ENCODE measurements at places on chromosomes 3 and 15.

DNA sequence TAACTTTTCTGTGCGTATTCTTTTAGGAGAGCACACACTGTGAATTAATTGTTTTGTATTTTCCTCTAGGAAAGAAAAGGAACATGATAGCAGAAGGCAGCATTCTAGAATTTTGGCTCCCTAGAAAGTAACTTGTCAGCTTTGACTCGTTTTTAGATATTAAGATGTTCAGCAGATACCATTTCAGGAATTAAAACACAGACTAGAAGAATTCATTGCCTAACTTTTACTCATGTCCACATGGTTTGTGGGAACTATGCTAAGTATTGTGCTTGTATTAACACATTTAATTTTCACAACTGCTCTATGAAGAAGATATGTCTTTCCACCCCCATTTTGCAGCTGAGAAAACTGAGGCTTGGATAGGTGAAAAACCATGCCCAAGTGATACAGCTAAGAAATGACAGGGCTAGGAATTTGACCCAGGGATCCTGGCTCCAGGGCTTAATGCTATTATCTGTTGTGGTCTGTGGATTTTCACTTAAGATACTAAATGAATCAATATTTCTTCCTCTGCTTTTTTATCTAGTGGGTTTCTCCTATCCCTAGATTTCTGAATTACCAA lies 128.8 kb downstream of the MITF start:
- no peak for DNase-seq

- no peak for DNase-seq
Observed at GRCh38 chr3:279325-279724, 82.8 kb downstream of the CHL1 start.

DNA sequence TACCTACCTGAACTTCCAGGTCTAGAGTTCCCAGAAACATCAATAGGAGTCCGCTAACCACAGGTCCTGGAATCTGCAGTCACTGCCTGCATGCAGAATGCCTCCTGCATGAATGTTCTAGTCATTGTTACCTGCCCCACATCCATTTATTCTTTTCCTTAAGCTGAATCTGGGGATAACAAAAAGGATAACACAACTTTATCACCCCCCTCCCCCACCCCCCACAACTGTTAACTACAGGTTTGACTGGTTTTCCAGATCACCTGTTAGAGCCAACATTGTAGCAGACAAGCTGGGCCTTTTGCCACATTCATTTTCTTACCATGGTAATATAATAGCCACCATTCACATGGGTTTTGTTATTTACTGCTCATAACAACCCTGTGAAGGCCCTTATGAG lies 4.6 kb upstream of the CTSH start:
- no peak for DNase-seq

DNA sequence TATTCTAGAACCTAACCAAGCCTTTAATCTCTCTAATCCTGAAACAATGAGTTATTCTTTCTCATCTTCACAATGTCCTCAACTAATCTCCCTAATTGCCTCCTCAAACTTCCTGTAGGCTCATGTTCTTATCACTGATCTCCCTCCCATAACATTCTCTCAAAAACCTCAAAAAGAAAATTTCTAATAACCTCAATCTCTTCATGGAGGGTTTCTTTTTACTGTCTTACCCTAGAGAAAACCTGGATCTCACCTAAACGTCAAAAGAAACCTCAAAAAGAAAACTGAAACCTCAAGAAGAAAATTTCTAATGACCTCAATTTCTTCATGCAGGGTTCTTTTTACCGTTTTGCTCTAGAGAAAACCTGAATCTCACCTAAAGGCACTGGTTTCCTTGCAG lies 150.2 kb downstream of the GSK3B start:
- DNase-seq, result no peak

GRCh38 chr15:72787526-72787925 lies 4.0 kb upstream of the ADPGK start:
- DNase-seq, result no peak

GRCh38 chr3:30964612-30965011 lies 70.2 kb upstream of the GADL1 start:
- DNase-seq, result no peak

- no peak for DNase-seq
Observed at GRCh38 chr15:75234191-75234810, 23.8 kb upstream of the GOLGA6C start.

- no peak for DNase-seq
Observed at GRCh38 chr3:196175722-196176121, 35.5 kb downstream of the ZDHHC19 start.

- DNase-seq, result no peak
Observed at GRCh38 chr3:123723522-123724168, 138.8 kb upstream of the HACD2 start.

GRCh38 chr3:69560116-69560515 lies 174.2 kb upstream of the FRMD4B start:
- DNase-seq, result no peak

- DNase-seq, result no peak
Observed at GRCh38 chr3:179768080-179768479, 115.2 kb downstream of the USP13 start.

- DNase-seq, result no peak
Observed at GRCh38 chr3:39327053-39327745, 2.3 kb upstream of the CCR8 start.

DNA sequence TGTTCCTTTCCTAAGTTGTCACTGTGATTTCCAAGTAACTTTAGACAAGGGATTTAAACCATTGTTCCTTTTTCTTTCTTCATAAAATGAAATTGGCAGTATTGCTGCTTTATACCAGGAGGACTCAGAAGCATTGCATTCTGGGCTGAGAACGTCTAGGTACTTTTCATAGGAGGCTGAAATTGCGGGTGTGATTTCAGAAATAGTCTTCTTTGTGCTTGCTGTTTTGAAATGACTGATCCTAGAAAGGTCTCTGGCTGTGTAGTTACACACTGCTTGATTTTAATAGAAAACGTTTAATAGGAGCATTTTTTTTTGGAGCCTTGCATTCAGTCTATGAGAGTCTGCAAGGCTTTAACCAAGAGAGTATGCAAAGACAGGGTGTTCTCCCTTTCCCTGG lies 56.3 kb downstream of the PPM1L start:
- no peak for DNase-seq

DNA sequence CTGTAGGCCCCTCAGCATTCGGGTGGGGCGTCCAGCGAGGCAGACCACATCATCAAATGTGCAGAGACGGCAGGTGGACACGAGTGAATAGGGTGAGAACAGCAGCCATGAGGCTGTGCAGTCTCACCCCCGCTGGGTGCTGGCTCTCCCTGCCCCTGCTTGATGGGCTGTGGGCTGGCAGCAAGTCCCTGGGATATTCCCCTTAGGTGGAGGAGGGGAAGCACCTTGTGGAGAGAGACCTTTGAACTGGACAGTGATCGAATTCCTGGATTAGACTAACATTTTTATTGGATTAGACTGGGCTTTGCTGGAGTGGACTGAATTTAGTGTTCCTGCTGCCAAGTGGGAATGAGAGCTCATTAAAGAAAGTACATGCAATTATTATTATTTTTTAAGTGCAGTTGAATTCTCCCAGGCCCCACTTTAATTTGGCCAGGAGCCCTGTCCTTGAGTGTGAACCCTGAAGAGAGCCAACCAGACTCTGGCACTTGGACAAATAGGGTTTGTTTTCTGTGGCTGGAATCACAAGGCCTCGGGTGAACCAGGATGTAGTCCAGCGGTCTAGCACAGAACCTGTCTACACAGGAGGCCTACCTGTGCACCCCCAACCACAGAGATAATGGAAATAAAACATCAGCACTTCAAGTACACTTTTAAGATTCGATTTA lies 193.1 kb downstream of the ABHD5 start:
- DNase-seq, result no peak

- no peak for DNase-seq
Observed at GRCh38 chr3:73727854-73728253, 103.1 kb upstream of the PDZRN3 start.

DNA sequence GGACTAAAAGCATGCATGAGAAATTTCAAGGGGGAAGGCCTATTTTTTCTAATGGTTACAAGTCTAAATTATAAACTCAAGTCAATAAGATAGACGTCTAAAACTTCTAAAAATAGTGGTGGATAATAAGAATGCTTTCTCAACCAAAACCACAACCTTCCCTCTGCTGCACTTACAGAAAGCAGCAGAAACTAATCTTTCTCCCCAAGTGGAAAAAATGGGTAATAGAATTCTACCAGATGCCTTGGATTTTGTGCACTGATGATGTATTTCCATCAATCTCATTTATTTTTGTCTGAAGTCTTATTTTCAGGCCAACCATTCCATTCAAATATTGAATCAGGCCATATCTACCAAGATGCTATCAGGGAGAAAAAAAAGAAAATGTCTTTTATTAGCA lies 344.7 kb downstream of the NEK10 start:
- no peak for DNase-seq

- DNase-seq, result no peak
Observed at GRCh38 chr3:54878145-54878544, 49.7 kb downstream of the LRTM1 start.

DNA sequence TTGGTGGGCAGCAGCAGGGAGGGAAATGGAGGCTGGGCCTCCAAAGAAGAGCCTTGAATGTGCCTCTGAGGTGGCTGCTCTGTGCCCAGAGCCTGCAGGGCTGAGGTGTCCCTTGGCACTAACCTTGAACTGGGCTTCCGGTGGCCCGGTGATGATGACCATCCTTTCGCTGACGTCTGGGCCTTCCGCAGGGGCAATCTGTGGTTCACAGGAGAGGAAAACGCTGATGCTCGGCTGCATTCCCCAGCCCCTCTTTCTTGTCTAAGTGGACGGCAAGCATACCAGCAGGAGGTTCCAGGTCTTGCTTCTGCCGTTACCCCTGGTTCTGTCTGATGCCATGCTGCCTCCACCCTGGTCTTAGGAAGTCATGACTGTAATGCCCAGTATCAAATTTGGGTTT lies 65.9 kb downstream of the SENP2 start:
- no peak for DNase-seq

DNA sequence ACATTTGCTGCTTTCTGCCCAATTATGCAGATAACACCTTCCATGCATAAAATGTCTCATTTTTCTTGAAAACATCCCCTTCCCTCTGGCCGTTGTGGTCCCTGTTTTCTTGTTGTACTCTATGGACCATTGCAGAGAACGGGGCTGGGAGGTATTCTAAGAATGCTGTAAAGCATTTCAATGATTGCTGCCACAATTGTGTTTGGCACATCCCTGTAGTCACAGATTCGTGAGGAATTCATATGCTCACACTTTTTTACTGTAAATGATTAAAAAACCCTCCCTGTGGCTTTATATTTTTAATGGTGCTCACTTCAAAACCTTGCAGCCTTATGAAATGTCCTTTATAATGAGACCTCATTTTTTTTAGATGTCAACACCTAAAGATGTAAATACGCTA lies 207.2 kb upstream of the GBE1 start:
- DNase-seq, result no peak

- no peak for DNase-seq
Observed at GRCh38 chr3:47583320-47584075, 4.8 kb upstream of the CSPG5 start.

DNA sequence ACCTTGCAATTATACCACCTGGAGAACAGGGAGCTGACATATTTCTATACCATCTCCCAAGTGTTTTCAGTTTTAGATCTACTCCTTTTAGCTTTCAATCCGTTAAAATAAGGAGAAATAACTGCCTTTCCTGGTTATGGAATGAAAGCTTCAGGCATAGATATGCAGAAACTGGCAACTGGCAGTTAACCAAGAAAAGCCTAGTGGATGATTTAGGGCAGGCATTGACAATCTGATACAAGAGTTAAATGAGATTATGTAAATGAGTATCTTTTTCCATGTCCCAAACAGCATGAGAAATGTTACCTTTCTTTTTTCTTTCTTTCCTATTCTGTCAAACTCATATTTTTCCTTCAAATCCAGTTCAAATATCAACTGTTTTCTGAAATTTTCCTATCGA lies 689.1 kb upstream of the DPPA4 start:
- no peak for DNase-seq

- no peak for DNase-seq
Observed at GRCh38 chr3:8657804-8658305, 13.3 kb upstream of the SSUH2 start.

- no peak for DNase-seq
Observed at GRCh38 chr3:181703601-181704420, 7.9 kb upstream of the SOX2 start.

DNA sequence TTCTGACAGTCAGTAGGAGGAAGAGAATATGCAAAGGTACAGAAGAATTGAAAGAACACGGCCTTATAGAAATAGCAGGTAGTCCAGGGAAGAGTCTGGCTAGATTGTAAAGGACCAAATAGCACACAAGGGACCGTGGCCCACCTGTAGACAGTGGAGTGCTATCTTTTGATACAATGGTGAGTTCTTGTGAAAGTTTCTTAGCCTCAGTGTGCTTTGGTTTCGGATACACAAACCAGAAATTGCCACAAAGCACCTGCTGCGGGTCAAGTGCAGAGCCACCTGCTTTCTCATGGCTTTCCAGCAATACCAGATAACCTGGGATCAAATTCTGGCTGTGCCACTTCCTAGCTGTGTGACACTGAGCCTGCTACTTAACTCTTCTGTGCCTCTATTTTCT lies 36.6 kb upstream of the TUBGCP5 start:
- no peak for DNase-seq

DNA sequence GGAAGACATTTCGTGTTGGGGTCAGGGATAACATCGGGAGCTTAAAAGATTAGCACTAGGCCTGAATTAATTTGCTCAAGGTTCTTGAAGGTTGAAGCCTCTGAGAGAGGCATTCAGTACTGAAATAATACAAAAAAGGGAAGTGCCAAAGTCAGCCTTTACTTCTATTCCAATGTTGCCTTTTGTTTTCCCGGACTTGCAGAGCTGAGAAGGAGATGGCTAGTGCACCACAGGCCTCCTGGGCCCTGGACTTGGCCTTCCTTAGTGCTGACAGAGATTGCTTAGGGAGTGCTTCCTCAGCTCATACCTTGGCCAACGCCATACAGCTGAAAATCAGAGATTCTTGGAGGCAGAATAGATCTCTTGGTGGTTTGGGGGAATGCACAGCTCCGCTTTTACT lies 333.6 kb upstream of the TBL1XR1 start:
- DNase-seq, result no peak

DNA sequence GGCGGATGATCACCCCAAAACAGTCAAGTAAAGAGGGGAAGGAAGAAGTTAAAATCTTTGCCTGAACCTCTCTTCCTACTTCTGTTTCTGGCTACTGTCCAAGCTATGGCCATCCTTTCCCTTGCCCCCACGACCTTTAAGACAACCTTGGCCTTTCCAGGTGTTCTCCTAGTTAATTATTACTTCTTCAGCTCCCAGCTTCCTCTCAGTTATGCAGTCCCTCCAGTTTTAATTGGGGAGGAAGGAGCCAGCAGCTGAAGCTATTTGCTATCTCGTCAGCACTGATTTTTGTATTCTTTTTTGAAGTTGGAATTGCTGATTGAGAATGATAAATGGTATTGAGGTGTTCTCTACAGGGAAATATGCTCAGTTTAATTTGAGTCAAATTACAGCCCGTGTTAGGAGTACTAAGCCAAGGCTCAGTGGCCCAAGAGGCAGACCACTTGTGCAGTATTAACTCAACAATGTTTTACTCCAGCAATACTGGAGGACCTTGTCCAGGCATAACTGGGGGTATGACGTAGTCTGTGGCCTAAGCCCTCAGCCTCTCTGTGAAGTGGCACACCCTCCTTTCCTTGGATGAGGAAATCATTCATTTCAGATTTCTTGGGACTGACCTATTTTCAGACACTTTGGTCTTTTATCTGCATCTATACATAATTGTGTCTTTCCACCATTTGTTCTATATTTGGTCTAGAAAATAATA lies 336.9 kb downstream of the SLC9A9 start:
- DNase-seq, result no peak
